ENCODE measurements at places on chromosomes 6 and 20.

DNA sequence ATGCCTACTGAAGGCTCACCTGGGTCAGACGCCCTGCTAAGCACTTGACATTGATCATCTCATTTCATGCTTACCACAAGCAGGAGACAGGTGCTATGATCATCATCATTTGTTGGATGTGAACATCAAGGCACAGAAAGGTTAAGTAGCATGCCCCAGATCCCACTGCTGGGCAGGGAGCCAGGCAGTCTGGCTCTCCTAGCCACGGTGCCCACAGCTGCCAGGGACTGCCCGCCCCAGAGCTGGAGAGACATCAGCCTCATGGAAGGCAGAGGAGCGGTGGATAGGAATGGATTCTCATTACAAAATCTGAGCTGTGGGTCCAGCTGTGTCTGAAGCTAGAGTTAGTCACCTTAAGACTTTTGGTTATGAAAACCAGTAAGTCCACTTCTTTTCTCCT is 3.6 kb downstream of the SULF2 start:
- no peak for DNase-seq

DNA sequence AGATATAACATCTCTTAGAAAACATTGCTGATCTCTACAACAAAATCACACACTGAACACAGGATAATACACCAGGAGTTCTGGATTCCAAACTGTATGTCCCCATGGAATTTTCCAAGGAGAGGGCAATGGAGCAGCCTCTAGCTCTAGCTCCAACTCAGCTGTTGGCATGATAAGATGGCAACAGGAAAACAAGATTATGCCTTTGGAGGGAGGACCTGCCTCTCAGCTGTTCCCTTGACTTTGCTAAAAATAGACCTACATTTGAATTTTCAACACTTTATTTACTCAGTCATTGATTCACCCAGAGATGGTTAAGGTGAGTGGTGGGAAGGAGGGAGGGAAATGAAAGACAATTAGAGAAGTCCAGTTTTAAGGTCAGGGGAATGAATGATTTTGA is 246.7 kb downstream of the ALDH8A1 start:
- DNase-seq = no peak

- DNase-seq = no peak
Measured at GRCh38 chr6:34717466-34717865, 20.9 kb upstream of the ILRUN start.

DNA sequence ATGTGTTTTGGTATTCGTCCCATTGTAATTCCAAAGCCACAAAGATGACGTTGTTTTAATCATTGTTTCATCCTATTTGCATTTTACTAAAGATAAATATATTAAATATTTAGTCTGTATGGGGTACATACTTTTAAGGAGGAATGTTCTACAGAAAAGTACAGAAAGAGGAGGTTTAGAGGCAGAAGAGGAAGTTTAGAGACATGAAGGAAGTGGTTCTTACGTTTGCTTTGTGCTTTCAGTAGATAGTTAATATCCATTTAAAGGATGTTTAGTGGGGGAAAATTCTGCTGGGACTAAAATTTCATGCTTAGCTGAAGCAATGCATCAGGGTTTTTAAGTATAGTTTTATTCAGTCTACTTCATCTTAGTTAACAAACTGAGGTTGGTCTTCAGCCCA is 116.6 kb downstream of the CRYBG1 start:
- peak; percentile 53 for DNase-seq

GRCh38 chr6:12528136-12528535 is 188.4 kb upstream of the PHACTR1 start:
- DNase-seq = no peak

- DNase-seq = no peak
Measured at GRCh38 chr6:151372164-151372563, 19.2 kb downstream of the ZBTB2 start.

- DNase-seq = peak; percentile 34
Measured at GRCh38 chr6:111818539-111819226, 54.6 kb downstream of the FYN start.

- no peak for DNase-seq
Measured at GRCh38 chr6:73123632-73124329, 101.5 kb downstream of the KHDC1L start.

DNA sequence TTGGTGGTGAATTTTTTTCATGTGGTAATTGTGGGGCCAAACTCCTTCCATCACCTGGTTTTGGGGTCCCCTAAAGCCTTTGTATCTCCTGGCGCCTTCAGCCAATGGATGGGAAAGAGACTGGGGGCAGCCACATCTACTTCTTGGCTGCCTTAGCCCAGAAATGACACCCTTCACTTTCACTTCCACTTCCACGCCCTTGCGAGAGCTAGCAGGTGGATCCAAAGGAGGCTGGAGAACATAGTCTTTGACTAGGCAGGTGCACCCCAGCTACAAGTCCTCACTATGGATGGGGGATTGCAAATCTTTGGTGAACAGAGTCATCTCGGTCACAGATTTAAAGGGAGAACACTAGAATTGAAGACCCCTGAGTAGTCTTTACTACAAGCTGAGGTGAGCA is 70.8 kb downstream of the NDUFAF5 start:
- DNase-seq = no peak

GRCh38 chr20:42688576-42688975 is 501.1 kb downstream of the PTPRT start:
- no peak for DNase-seq

GRCh38 chr6:76453270-76453669 is 380.8 kb upstream of the IMPG1 start:
- no peak for DNase-seq

GRCh38 chr6:121190122-121190521 is 144.2 kb downstream of the TBC1D32 start:
- DNase-seq = no peak

All from suppressor macrophage treated with lipopolysaccharide for 1 hour (primary cell).